Ascending aorta (tissue), 2 donors: ENCODE measurements at places on chromosomes 7 and 10.

DNA sequence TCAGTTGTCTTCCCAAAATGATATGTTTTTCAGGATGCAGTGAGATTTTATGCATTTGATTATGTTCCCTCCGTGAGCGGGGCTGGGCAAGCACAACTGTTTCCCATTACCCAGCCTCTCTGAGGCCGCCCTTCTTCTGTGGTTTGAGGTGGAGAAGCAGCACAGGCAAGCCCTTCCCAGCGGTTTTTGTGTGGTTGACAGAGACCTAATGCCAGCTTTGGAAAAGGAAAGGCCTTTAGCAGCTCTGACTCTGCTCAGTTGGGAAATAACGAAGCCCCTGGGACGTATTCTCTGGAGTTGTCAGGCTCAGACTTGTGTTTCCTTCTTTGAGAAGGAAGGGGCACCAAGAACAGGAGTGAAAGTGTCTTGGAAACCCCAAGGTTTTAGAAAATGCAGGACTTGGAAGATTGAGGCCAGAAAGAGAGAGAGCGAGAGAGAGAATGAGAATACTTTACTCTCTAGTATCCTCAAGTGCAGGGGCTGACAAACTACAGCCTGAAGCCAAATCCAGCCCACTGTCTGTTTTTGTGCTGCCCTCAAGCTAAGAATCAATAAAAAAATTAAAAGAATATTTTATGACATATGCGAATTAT is 20.6 kb upstream of the PDCD4 start:
- no peak for DNase-seq

DNA sequence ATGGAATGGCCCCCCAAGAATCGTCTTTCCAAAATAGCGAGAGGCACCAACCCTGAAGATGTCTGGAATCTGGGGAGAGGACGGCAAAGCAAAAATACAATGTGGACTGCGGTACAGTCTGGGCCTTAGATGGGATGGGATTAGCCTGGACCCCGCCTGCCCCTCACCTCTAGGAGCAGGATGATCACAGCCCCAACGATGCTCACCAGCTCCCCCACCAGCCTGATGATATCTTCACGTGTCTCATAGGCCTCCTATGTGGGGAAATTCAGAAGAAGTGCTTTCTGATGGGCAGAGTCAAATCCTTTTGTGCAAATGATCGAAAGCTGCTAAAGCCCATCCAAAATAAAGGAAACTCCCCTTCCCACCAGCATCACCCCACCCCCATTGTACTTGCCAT is 18.2 kb downstream of the TRPV5 start:
- no peak for DNase-seq

DNA sequence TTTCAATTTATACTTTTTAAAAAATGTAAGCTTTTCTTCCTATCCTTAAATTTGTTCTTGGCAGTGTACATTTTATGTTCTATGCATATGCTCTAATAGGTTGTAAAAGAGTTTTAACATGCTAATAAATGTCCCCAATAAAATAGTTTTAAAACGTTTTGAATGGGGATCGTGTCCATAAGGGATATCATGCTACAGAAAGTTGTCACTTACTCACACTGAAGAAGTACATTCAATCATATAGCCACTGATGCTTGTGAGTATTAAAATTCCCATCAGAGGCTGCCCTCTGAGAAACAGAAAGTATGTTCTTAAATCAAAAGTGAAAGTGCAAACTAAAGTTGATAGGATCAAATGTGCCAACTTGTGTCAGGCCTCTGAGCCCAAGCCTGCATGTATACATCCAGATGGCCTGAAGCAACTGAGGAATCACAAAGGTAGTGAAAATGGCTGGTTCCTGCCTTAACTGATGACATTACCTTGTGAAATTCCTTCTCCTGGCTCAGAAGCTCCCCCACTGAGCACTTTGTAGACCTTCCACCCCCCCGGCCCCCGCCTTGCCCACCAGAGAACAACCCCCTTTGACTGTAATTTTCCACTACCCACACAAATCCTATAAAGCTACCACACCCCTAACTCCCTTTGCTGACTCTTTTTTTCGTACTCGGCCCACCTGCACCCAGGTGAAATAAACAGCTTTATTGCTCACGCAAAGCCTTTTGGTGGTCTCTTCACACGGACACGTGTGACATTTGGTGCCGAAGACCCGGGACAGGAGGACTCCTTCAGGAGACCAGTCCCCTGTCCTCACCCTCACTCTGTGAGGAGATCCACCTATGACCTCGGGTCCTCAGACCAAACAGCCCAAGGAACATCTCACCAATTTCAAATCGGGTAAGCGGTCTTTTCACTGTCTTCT is 877 bp upstream of the NOD1 start:
- DNase-seq = no peak

DNA sequence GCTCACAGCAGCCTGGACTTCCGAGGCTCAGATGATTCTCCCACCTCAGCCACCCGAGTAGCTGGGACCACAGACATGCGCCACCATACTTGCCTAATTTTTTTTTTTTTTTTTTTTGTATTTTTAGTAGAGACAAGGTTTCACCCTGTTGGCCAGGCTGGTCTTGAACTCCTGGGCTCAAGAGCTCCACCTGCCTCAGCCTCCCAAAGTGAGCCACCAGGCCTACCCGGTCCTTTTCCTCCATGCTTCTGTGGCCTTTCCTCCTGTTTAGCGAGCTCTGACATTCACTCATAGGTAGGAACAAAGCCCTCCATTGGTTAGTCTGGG is 50.1 kb upstream of the SRPK2 start:
- no peak for DNase-seq

DNA sequence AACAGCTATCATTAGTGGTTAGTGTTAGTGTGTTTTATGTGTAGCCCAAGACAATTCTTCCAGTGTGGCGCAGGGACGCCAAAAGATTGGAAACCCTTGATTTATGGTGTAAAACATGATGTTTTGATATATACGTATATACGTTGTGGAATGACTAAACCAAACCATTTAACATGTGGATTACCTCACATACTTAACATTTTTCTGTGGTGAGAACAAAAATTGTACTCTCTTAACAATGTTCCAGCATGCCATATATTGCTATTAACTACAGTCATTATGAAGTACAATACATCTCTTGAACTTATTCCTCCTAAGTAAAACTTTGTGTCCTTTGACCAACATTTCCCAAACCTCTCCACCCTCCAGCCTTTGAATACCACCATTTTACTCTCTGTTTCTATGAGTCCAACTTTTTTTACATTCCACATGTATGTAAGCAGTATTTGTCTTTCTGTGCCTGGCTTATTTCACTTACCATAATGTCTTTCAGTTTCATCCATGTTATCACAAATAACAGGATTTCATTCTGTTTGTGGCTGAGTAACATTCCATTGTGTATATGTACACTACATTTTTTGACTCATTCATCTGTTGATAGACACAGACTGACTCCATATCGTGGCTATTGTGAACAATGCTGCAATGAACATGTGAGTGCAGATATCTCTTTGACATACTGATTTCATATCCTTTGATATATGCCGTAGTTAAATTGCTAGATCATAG is 42.2 kb upstream of the MAGI2 start:
- no peak for DNase-seq

GRCh38 chr10:102675011-102675665 is 30.9 kb downstream of the TRIM8 start:
- DNase-seq = no peak

GRCh38 chr10:59864141-59864962 is 42.0 kb downstream of the CCDC6 start:
- no peak for DNase-seq

- DNase-seq = no peak
Observed at GRCh38 chr10:24467605-24468004, 256.1 kb downstream of the ARHGAP21 start.

DNA sequence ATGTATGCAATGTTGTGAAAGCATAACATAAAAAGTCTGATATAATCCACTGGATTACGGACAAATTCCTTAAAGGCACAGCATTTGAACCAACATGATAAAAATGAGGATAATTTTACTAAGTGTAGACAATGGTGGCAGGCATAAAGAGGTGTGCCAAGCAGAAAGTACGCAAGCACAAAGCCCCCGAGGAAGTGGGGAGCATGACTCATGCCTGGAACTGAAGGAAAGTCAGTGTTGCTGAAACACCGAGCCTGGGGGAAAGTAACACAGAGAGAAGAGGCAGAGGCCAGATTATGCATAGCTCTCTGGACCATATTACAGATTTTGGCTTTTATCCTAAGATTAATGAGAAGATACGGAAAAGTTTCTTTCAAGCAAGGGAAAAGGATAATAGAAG is 490.0 kb upstream of the PHF14 start:
- no peak for DNase-seq

DNA sequence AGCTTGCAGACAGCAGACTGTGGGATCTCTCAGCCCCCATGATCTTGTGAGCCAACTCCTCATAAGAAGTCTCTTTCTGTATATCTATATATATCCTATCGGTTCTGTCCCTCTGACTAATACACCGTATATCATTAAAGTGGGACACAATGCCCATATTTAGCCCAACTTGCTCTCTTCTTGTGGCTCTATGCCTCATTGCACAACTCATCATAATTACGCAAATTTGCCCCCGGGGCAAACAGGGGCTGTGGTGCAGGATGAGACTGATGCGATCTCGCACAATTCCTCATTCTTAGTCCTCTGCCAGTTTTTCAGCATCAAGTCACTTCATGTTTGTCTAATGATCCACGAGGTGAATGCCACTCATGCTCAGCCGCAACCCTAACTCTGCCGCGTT is 183.2 kb downstream of the PRPF18 start:
- no peak for DNase-seq

DNA sequence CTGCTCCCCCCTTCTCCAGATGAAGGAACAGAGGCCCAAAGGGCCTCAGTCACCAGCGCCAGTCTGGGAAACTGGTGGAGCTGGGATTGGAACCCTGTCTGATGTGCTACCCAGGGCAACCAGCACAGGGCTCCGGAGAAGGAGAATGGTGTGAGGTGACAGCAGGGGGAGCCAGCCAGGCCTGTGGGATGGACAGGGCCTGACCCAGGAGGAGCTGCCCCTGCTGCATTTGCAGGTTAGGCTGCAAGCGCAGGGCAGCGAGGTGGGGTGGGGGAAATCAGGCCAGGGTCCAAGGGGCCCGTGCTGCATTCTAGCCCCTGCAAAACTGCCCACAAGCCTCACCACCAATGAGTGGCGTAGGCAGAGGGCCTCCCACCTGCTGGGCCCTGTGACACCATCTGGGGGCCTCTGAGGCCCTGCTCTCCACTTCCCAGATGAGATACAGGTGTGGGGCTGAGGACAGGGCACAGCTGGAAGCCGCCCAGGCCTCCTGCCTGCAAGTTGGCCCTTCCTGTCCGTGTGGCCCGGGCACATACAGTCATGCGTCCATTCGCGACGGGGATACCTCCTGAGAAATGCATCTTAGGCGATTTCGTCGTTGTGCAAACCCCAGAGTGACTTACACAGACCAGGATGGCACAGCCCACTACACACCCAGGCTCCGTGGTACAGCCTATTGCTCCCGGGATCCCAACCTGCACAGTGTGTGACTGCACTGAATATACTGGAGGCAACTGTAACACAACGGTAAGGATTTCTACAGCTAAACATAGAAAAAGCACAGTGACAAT is 45.3 kb downstream of the RASGEF1A start:
- peak; percentile 3 for DNase-seq

GRCh38 chr7:132262160-132262470 is 314.2 kb downstream of the PLXNA4 start:
- DNase-seq = no peak

- no peak for DNase-seq
Observed at GRCh38 chr7:34761627-34762026, 103.6 kb downstream of the NPSR1 start.

GRCh38 chr7:114806590-114807162 is 115.2 kb upstream of the MDFIC start:
- no peak for DNase-seq

DNA sequence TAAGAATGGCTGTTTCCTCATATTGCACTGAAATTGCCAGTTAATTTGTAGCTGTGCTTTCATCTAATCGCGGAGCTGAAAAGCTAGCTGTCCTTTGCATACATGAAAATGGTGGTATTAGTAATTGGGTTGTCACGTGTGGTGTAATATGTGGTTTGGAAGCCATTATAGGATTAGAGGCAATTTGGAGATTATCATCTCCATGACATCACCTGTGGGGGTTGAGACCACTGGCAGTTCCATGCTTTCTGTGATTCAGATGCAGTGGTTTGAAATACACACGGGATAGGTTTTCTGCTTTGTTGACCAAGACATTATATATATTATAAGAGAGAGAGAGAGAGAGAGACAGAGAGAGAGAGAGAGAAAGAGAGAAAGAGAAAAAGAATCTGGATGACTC is 180.8 kb downstream of the RAB11FIP2 start:
- no peak for DNase-seq

- no peak for DNase-seq
Observed at GRCh38 chr10:127947211-127947610, 40.3 kb downstream of the PTPRE start.

- no peak for DNase-seq
Observed at GRCh38 chr10:11163780-11164550, 146.3 kb downstream of the CELF2 start.

DNA sequence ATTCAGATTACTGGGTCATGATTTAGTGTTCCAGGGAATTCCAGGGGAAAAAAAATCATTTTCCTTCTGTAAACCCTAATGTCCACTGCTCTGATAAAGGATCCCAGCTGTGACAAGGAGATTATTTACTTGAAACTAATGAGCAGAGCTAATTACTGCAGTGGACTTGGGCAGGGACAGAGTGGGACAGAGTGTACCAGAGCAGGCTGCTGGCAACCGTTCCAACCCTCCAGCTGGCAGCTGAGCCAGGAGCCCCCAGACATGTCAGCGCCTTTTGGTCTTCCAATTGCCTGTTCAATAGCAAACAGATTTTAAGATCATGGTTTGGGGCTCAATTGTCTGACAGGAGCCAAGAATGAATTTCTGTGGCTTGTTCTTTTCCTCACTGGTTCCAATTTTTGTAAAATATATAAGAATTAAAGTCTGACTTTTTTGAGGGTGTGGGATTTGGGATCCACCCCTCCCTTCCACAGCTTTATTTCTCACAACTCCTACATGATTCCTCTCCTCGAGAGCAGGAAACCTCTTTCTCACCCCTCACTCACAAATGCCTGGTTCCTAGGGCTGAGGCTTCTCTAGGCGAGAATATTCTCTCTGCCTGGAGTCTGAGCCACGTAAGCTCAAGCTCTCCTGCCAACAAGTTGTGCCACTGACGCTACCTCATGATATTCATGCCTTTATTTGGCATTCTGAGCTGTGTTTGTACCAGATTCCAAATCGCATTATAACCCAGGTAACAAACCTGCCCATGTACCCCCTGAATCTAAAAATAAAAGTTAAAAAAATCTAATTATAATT is 20.6 kb upstream of the FAM180A start:
- DNase-seq = no peak

GRCh38 chr10:114576132-114576487 is 82.0 kb downstream of the ABLIM1 start:
- DNase-seq = no peak

DNA sequence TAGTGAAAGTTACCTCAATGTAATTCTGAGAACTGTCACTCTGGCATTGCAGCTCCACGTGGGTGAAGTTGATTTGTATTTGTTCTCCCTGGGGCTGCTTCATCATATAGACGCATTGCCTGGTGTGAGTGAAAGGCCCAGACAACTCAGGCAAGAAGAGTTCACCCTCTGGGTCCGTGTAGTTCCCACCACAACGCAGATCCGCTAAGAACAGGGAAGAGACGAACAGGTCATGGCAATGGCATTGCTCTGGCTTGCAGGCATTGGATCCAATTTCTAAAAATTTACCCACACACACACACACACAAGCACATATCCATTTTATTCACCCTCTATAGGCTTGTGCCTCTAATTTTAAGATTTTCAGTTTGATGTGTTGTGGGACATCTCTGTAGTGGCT is 45.4 kb downstream of the CUBN start:
- no peak for DNase-seq

- no peak for DNase-seq
Observed at GRCh38 chr7:4561795-4562194, 120.3 kb upstream of the FOXK1 start.

GRCh38 chr10:68598978-68599770 is 39.0 kb downstream of the TET1 start:
- DNase-seq = no peak
